GM23248 (cell line): ENCODE measurements at places on chromosomes 6 and 20.

- H3K4me1 ChIP-seq, result no peaks in the 10 kb centered on the region
- no peak for DNase-seq
- H3K4me3 ChIP-seq, result no peak overlapping the region
- no peaks in the 10 kb centered on the region for H3K27me3 ChIP-seq
- no peak overlapping the region for H3K27ac ChIP-seq
- no peaks in the 10 kb centered on the region for H3K36me3 ChIP-seq
These were observed 21.5 kb upstream of the RALGAPA2 start for GRCh38 chr20:20733943-20734342.

DNA sequence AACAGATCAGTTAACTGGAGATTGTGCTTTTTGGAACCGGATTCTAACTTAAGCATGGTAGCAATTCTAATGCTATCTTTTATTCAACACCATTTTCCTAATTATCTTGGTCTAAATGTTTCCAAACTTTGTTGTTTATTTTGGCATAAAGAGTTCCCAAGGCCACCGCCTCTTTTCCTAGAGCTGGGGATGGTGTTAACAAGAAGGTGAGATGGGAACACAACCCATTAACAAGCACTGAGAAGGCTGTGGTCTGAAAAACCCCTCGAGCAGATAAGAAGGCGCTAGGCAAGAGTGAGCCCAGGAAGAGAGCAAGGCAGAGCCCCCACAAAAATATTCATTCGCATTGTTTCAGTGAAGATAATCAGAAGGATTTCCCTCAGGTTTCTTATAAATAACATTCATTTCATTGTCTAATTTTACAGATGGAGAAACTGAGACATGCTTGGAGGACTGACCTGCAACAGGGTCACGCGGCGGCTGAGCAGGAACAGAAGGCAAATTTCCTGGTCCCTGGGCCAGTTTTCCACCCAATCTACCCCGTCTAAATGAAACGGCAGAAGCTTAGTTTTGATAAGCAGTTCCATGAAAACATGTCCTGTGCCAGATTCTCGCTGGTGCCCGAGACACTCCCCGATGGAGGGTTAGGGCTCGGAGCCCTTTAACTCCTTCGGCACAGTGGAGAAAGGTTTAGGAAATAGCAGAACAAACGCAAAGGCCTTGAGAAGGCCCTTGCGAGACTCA is 155.6 kb downstream of the FOXC1 start:
- H3K27me3 ChIP-seq, result no peaks in the 10 kb centered on the region
- H3K4me3 ChIP-seq, result no peak overlapping the region
- no peak for DNase-seq
- no peak overlapping the region for H3K27ac ChIP-seq
- peaks cover 26% of the 10 kb centered on the region for H3K4me1 ChIP-seq

DNA sequence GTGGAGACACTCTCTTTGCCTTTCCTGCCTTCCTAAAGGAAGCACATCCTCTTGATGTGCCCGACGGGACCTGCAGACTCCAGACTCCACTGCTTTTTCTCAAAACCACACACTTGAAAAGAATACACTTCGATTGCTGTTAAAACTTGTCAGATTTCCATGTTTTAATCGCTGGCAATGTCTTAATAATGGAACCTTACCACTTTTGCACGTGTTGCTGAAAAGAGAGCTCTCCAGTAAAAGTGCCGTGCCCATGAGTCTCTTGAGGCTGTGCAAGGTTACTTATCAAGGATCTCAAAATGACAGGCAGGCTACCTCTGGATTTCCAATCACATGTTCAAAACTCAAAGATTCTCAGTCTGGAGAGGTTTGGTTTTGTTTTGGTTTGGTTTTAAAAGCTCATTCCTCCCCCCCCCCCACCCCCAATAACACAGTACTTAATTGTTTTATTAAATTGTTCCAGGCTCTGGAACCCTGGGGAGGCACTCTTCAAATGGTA is 12.0 kb upstream of the TFAP2A start:
- no peak for DNase-seq
- H3K36me3 ChIP-seq, result no peaks in the 10 kb centered on the region
- H3K27me3 ChIP-seq, result peaks cover 37% of the 10 kb centered on the region
- H3K4me1 ChIP-seq, result 0 out of 2 replicates have a peak, but pooled peaks cover 7% of the 10 kb centered on the region

- no peak overlapping the region for H3K27ac ChIP-seq
- no peak overlapping the region for H3K4me3 ChIP-seq
- H3K4me1 ChIP-seq, result no peaks in the 10 kb centered on the region
These were observed 71.4 kb upstream of the MYLIP start for GRCh38 chr6:16057446-16057845.

- no peaks in the 10 kb centered on the region for H3K4me1 ChIP-seq
- no peak for DNase-seq
- H3K4me3 ChIP-seq, result no peak within 1 kb of the TSS
- no peaks in the 10 kb centered on the region for H3K27me3 ChIP-seq
These were observed at the start of gene FAM217A for GRCh38 chr6:4078691-4079471. FAM217A (minus strand) TSS chr6:4079137; CDS start chr6:4077414, 1,723 bp downstream.

GRCh38 chr6:154878871-154879491 is 116.1 kb upstream of the TIAM2 start:
- DNase-seq, result peak; percentile 9
- no peak overlapping the region for H3K4me3 ChIP-seq
- no peak overlapping the region for H3K27ac ChIP-seq
- no peaks in the 10 kb centered on the region for H3K36me3 ChIP-seq

GRCh38 chr20:47258745-47259695 is 97.5 kb downstream of the ZMYND8 start:
- H3K4me1 ChIP-seq, result peaks cover 27% of the 10 kb centered on the region
- DNase-seq, result peak; percentile 48
- H3K4me3 ChIP-seq, result no peak overlapping the region
- H3K36me3 ChIP-seq, result peaks cover 7% of the 10 kb centered on the region; the same call in 1 of the 2 replicates
- H3K27me3 ChIP-seq, result no peaks in the 10 kb centered on the region

DNA sequence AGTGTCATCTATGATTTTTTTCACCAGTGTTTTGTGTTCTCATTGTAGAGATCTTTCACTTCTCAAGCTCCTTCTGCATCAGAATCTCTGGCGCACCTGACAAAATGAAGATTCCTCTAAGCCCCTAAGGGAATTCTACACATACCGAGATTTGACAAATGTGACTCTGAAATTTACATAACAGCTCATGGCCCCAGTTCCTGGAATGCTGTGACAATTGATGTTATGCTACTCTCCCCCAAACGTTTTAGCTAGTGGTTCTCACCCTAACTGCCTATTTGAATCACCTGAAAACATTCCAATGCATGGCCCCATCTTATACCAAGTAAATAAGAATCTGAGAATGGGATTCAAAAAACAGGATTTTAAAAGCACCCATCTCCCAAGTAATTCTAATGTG is 162.1 kb upstream of the FKBP1C start:
- no peaks in the 10 kb centered on the region for H3K36me3 ChIP-seq
- H3K27me3 ChIP-seq, result no peaks in the 10 kb centered on the region
- H3K4me1 ChIP-seq, result no peaks in the 10 kb centered on the region
- no peak for DNase-seq

GRCh38 chr6:34346175-34347119 is 46.0 kb downstream of the NUDT3 start:
- no peaks in the 10 kb centered on the region for H3K36me3 ChIP-seq
- H3K27me3 ChIP-seq, result no peaks in the 10 kb centered on the region
- DNase-seq, result no peak
- H3K4me3 ChIP-seq, result no peak overlapping the region
- H3K4me1 ChIP-seq, result peaks cover 13% of the 10 kb centered on the region; the same call in 1 of the 2 replicates
- no peak overlapping the region for H3K27ac ChIP-seq

DNA sequence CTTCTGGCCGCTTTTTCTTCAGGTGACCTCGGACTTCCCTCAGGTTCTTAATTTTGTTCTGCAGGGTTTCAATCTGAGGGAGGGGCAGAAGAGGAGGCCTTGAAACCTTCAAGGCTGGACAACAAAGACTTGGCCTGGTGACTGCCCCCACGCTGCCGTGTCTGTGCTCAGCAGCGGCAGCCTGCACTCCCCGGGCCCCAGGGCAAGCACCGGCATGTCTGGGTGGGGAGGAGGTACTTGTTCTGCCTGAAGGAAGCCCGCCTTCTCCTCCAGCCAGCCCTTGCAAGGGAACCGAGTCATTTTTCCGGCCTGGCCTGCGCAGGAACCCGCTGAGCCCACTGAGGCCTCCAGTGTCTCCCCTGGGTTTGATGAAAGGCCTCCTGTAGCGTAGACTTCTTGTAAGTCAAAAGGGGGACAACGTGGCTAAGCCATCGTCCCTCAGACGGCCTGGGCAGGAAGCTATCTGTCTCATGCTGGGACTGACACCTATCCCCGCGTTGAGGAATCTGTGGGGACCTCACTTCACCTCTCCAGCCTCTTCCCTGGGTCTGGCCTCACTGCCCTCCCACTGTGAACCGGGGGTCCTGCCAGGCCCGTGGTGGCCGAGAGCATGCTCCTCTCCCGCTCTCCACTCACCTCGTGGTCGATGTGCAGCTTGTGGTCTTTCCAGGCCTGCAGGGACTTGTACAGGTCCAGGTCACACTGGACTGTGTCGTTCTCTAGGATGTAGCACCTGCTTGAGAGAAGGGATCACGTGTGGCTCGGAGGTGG is 119.9 kb downstream of the SULF2 start:
- no peaks in the 10 kb centered on the region for H3K27me3 ChIP-seq
- no peak overlapping the region for H3K27ac ChIP-seq
- H3K4me3 ChIP-seq, result no peak overlapping the region
- H3K36me3 ChIP-seq, result no peaks in the 10 kb centered on the region
- no peaks in the 10 kb centered on the region for H3K4me1 ChIP-seq

DNA sequence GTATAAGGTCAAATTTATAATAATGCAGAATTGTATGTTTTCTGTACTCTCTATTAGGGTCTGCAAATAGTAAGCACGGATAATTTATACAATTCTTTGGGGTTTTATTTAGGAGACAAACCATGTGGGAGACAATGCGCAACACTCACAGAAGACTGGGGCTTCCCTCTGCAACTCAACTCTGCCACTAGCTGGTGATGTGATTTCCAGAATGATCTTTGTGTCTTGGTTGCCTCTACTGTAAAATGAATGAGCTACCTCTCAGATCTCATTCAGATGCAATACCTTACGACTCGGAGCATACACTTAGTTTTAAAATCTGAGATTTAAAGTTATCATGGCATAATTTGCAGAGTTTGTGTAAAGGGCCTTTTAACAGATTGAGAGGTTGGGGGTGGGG is 6.4 kb downstream of the MAN1A1 start:
- H3K27ac ChIP-seq, result no peak overlapping the region
- no peaks in the 10 kb centered on the region for H3K36me3 ChIP-seq
- peaks cover 11% of the 10 kb centered on the region for H3K4me1 ChIP-seq
- no peak for DNase-seq
- H3K27me3 ChIP-seq, result no peaks in the 10 kb centered on the region
- H3K4me3 ChIP-seq, result no peak overlapping the region

DNA sequence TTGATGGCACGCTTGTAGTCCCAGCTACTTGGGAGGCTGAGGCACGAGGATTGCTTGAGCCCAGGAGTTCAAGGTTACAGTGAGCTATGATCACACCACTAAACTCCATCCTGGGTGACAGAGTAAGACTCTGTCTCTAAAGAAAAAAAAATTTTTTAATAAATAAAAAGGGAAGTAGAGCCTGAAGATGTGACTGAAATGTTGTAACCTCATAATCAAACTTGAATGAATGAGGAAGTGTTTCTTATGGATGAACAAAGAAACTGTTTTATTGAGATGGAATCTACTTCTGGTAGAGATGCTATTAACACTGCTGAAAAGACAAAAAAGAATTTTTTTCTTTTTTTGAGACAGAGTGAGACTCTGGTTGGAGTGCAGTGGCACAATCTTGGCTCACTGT is 6.7 kb downstream of the MAK start:
- H3K27me3 ChIP-seq, result peaks cover 16% of the 10 kb centered on the region
- no peak for DNase-seq
- H3K4me3 ChIP-seq, result no peak overlapping the region
- no peak overlapping the region for H3K27ac ChIP-seq
- H3K4me1 ChIP-seq, result no peaks in the 10 kb centered on the region

DNA sequence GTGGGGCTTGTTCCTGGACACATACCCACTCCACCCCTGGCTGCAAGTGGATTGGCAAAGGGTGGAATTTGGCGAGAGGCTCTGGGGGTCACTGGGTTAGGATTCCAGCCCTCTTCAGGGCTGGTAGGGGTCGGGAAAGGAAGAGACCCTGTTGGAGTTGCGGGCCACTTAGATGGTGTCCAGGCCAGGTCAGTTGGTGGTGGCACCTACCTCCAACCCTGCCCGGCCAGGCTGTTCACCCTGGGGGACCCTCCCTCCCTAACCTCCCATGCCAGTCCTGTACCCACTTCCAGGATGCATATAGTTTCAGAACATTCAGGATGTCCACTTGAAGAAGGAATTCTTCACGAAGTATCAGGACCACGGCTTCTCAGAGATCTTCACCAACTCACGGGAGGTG is 21.0 kb downstream of the CAPN11 start:
- peaks cover 23% of the 10 kb centered on the region for H3K4me1 ChIP-seq
- H3K36me3 ChIP-seq, result no peaks in the 10 kb centered on the region
- DNase-seq, result no peak
- H3K4me3 ChIP-seq, result no peak overlapping the region

DNA sequence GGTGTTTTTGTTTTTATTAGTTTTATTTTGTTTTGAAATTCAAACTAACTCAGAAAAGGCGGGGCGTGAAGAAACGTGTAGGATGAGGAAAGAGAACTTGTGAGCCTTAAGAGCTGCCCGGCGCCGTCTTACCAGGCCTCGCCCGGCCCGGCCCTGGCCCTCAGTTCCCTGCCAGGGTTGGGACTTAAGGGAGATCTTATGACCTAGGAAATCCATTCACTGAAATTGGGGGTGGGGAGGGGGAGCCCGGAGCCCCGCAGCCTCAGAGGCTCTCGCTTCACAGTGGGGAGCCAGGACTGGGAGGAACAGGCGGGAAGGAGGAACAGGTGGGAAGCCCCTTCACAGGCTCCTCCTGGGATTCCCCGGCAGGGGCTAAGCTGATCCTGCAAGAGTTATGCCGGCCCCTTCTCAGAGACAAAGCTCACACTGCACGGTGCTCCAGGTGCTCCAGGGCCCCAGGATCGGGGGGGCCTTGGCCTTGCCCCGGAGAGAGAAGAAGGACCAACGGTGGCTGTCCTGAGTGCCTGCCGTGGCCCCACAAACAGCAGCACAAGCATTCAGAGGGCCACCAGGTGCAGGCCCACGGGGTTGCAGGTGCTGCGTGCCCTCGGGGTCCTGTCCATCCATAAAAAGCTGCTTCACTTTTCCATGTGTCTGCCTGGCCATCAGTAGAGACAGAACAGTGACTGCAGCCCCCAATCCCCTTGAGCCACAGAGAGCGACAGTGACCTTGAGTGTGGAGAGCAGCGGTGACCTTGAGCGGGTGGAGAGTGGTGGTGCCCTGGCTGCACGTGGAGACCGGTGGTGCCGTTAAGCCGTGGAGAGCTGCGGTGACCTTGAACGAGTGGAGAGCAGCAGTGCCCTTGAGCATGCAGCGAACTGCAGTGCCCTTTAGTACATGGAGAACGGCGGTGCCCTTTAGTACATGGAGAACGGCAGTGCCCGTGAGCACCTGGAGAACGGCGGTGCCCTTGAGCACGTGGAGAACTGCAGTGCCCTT is 152.7 kb downstream of the DLL1 start:
- no peak overlapping the region for H3K27ac ChIP-seq
- DNase-seq, result no peak
- no peaks in the 10 kb centered on the region for H3K36me3 ChIP-seq
- no peaks in the 10 kb centered on the region for H3K4me1 ChIP-seq
- H3K27me3 ChIP-seq, result no peaks in the 10 kb centered on the region

GRCh38 chr20:43263226-43263625 is 73.5 kb upstream of the PTPRT start:
- H3K27ac ChIP-seq, result no peak overlapping the region
- no peak for DNase-seq

- H3K36me3 ChIP-seq, result no peaks in the 10 kb centered on the region
- no peaks in the 10 kb centered on the region for H3K27me3 ChIP-seq
- H3K4me1 ChIP-seq, result no peaks in the 10 kb centered on the region
- DNase-seq, result peak; percentile 42
These were observed 193.7 kb downstream of the GPX5 start for GRCh38 chr6:28719275-28719940.

- no peaks in the 10 kb centered on the region for H3K4me1 ChIP-seq
- no peak overlapping the region for H3K4me3 ChIP-seq
- no peak for DNase-seq
These were observed 96.6 kb upstream of the FKBP1C start for GRCh38 chr6:63114610-63115211.
